Stimulated activated CD4-positive, alpha-beta T cell treated with anti-CD3 and anti-CD28 coated beads, Interleukin-15, amount 100 ng/mL, for 24 hours (primary cell): ENCODE measurements at places on chromosomes 12 and 14.

DNA sequence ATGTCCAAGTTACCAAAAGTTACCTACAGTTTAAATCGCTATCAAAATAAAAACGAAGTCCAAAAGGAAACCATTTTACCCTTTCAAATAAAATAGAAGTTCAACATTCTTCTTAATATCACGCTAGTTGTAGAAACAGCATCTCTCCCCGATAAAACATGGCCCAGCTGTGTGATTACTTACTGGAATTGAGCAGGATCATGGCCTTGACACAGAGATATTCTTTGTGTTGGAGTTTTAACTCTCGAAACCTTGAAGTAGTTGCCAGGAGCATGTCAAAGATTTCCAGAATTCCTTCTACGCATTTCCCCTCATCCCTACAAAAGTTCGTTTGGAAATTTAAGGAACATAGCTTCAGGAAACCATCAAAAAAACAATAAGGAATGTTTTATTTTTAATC is 44.8 kb downstream of the ESR2 start:
- no peak for DNase-seq

GRCh38 chr14:22530127-22530526 is 58.9 kb downstream of the DAD1 start:
- DNase-seq: no peak

DNA sequence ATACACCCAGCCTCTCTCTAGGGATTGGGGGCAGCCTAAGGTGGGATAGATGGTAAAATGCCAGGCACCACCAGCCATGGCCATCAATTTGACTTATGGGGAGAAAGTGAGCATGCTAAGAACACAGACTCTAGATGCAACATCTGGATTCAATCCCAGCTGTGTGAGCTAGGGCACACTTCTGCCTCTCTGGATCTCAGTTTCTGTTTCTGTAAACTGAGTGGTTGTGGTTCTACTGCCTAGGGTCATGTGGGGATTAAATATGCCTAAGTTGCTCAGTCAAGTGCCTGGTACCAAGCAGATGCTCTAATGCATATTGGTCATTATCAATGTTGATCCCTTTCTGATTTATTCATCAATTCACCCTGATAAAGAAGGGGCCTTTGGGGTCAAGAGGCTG is 12.6 kb upstream of the OAS1 start:
- DNase-seq: no peak

- peak; percentile 40 for DNase-seq
Observed at GRCh38 chr12:128644664-128645296, 179.0 kb downstream of the SLC15A4 start.

DNA sequence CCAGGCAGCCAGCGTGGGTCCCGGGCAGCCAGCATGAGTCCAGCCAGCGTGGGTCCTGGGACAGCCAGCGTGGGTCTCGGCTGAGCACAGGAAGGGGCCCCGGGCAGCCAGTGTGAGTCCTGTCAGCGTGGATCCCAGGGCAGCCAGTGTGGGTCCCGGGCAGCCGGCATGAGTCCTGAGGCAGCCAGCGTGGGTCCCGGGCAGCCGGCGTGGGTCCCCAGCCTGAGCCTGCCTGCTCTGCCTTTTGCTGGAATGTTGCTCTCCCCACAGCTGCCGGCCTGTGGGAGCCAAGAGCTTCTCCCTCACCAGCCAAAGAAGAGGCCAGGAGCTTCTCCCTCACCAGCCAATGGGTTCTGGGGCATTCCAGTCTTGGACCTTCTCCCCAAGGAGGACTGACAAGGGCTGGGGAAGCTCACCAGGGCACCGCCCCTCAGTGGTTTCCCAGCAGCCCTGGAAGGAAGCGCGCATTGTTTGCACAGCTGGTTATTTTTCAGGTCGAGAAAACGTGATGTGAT is 15.0 kb upstream of the RFLNA start:
- no peak for DNase-seq

DNA sequence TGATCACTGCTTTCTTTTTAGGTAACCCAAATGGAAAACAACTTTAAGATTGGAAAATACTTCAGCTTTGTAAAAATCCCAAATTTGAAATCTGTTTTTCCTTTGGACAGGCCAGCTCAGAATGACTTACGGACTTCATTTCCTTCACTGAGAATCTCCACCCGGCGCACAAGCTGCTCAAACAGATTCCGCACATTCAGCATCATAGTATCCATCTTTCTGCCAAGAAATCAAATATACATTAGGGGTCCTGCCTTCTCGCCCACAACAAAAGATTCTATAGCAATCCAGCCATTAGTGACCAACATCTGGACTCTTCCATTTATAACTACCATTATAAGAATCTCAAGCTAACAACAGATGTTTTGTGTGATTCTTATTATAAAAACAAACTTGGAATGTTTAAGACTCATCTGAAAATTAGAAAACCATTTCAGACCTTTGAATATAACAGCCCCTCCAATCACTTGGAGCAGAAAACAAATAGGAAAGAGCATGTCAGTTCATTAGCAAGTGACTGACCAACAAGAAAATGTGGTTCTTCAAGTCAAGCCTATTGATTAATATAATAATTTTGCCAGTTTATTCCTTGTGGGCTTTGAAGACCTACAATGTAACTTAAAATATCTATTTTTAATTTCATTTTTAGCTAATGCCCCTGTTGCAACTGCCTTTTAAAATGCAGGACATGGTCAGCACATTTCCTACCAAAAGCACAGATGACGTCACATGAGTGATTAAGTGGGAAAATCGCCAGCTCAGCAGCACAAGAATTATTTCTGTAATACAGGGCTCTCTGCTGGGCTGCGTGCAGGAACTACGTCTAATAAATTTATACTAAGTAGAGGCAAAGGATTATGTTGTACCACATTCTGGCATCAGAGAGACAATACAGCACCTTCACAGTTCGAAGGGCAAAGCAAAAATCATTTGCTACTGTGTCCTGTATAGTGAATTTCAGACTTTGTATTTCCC is 8.5 kb downstream of the RACGAP1 start:
- no peak for DNase-seq

- DNase-seq: no peak
Observed at GRCh38 chr12:41959271-41959670, 185.4 kb downstream of the GXYLT1 start.

DNA sequence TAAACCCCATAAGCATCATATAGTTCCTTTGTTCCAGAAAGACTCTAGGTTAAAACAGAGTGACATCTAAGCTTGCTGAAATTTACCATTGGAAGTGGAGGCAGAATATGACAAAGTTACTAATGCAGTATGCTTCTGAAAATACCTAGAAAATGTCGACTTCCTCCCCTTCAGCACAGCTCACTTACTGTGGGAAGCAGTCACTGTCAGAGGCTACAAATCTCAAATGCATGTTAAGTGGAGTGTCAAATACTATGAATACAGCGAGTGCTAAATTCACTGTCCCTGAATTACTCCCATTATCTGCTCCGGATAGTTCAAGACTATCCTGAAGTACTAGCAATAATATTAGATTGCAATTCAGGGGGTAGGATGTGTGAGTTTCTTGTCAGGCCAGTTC is 1454.6 kb downstream of the AACS start:
- no peak for DNase-seq

DNA sequence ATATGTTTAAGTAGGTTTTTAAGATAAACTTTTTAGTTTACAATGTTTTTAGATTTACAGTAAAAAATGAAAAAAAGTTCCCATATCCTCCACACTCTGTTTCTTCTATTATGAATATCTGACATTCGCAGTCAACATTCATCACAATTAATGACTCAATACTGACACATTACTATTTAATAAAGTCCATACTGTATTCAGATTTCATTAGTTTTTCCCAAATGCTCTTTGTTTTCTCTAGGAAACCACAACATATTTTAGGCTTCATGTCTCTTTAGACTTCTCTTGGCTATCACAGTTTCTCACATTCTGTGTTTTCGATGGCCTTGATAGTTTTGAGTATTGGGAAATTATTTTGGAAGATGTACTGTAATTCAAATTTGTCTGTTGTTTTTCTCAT is 399.8 kb downstream of the SLC6A15 start:
- DNase-seq: no peak

DNA sequence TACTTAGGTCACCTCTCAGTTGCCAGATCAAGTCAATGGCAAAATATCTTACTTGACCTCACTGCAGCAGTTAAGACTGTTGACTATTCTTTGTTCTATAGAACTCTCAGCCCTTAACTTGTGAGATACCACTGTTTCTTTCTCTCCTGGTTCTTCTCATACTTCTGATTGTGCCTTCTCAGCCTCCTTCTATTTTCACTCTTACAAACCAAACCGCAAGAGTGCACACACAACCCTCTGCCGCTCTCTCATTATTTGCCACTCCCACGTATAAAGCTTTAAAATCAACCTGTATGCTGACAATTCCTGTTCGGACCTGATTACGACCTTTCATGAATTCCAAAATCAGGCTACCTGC is 4.5 kb downstream of the E2F7 start:
- no peak for DNase-seq

- DNase-seq: peak; percentile 5
Observed at GRCh38 chr12:27667540-27667939, 28.7 kb upstream of the REP15 start.

DNA sequence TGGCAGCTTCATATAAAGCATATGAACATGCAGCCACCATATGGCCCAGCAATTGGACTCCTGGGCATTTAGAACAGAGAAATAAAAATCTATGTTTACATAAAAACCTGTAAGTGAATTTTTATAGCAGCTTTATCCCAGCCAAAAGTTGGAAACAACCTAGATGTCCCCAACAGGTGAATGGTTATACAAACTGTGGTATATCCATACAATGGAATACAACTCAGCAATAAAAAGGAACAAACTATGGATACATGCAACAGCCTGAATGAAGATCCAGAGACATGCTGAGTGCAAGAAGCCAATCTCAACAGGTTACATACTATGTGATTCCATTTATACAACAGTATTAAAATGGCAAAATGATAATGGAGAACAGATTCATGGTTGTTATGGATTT is 3.7 kb downstream of the TMTC1 start:
- no peak for DNase-seq

DNA sequence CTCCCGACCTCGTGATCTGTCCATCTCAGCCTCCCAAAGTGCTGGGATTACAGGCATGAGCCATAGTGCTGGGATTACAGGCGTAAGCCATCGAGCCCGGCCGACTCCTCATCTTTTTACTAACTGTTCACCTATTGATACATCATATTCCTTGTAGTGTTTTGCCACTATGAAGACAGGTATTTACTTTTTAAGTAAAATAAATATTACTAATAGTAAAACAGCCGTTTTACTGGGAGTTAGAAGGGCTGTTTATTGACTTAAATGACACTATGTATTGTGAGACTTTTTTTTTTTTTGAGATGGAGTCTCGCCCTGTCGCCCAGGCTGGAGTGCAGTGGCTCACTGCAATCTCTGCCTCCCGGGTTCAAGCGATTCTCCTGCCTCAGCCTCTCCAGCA is 51.5 kb downstream of the DIP2B start:
- no peak for DNase-seq
